CD14-positive monocyte (primary cell): ENCODE measurements at places on chromosomes 5 and 9.

DNA sequence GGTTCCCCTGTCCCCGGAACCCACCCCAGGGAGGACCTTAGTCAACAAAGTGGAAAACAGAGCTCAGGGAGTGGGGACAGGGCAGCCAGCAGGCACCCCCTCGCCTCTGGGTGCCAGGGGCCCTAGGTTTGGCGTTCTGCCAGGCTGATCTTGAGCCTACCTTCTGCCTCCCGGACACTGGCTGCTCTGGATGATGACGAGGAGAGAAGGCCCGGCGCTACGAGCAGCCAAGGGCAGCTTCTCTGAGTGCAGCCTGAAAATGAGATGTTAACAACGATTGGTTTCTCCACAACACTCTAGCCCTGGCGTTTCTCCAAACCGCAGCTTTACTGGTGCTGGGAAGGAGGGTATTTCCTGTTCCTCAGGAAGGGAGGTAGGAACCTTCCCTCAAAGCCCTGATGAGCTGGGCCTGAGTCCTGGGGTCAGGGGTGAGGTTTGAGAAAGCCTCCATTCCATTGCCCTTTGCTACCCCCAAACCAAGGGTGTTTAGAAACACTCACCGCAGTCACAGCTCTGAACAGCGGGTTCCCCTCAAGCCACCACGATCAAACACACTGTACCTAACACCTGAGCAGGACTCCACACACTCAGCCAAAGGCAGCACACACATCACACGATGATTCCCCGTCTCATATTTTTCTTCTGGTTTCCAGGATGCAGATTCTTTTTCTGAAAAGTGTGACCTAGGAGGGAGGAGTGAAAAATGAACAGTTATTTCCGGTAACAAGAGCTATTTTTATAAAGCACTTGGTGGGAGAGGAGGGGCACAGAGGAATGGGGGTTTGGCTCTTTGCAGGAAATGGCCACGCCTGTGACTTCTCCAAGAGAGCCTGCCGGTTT is at the start of gene STING1:
STING1 (minus strand) TSS at position 709 of the 840 bp plus-strand sequence. CDS start 1,054 bp downstream, outside the sequence.
- peak; percentile 84 for DNase-seq

DNA sequence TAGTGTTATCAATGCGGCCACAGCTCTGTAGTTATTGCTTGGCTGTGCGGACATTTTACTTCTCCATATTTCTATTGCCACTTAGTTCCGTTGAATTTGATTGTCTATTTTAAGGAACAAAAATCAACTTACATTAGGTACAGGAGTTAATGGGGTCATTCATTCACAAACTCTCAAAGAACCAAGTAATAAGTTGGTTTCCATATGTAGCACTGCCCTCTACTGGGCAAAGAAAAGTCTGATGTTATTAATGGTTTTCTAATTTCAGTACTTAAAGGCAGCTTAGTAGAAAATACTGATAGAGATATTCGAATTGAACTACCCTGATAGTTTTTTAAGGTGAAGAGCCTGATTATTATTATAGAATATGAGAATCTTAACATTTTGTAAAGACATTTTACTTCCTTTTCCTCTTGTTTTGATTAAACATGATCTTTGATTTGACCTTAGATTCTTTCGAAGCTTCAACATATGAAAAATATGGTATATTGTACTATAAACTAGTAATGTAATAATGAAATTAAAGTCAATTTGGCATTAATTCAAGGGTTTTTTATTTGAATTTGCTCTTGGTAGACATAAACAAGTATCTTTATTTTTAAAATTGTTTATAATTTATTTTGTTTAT is 119.5 kb upstream of the CTNND2 start:
- no peak for DNase-seq

- DNase-seq, result no peak
Measured at GRCh38 chr9:2127486-2127885, 112.3 kb downstream of the SMARCA2 start.

GRCh38 chr5:147512659-147513379 is 3.0 kb upstream of the DPYSL3 start:
- no peak for DNase-seq

GRCh38 chr9:95381221-95381620 is 63.7 kb upstream of the FANCC start:
- no peak for DNase-seq

- no peak for DNase-seq
Measured at GRCh38 chr5:36494841-36495601, 111.4 kb upstream of the SLC1A3 start.

GRCh38 chr9:36914212-36914577 is 119.9 kb downstream of the PAX5 start:
- no peak for DNase-seq

DNA sequence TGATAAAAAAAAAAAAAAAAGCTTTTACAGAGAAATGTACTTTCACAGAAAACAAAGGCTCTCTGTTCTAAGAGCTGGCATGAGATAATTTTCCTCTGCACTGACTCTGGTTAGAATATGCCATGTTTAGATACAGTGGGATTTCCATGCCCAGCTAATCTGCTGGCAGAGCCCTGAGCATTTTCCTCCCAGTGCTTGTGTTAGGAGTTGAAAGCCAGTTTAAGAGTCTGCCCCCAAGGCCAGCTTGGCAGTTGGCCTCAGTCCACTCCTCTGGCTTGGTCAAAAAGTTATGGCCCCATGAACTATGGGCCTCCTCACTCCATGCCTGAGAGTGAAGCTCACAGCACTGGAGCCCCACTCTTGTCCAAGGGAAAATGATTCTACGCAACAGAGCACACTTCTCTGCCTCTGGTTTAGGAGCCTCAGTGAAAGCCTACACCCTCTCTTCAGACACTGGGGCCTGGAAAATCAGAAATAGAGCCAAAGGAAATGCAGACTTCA is 21.9 kb downstream of the MOCS2 start:
- DNase-seq, result no peak

- DNase-seq, result no peak
Measured at GRCh38 chr9:132783006-132783405, 95.1 kb downstream of the AK8 start.

- DNase-seq, result no peak
Measured at GRCh38 chr5:66929281-66929680, 267.3 kb downstream of the CD180 start.

- no peak for DNase-seq
Measured at GRCh38 chr5:145978708-145979107, 42.3 kb downstream of the SH3RF2 start.

GRCh38 chr5:134091626-134092121 is 22.8 kb upstream of the TCF7 start:
- DNase-seq, result no peak

- DNase-seq, result no peak
Measured at GRCh38 chr5:143552680-143553079, 149.2 kb upstream of the NR3C1 start.

GRCh38 chr5:31639481-31640411 is 815 bp downstream of the PDZD2 start:
- DNase-seq, result no peak

GRCh38 chr5:99460701-99461100 is 531.9 kb upstream of the CHD1 start:
- no peak for DNase-seq

GRCh38 chr5:181112476-181112875 is 18.5 kb downstream of the OR2V1 start:
- no peak for DNase-seq

GRCh38 chr5:45622365-45622764 is 73.8 kb downstream of the HCN1 start:
- DNase-seq, result no peak

- DNase-seq, result no peak
Measured at GRCh38 chr9:69295872-69296552, 29.0 kb upstream of the ENTREP1 start.

GRCh38 chr9:76136986-76137385 is 246.5 kb downstream of the PCSK5 start:
- peak; percentile 47 for DNase-seq

DNA sequence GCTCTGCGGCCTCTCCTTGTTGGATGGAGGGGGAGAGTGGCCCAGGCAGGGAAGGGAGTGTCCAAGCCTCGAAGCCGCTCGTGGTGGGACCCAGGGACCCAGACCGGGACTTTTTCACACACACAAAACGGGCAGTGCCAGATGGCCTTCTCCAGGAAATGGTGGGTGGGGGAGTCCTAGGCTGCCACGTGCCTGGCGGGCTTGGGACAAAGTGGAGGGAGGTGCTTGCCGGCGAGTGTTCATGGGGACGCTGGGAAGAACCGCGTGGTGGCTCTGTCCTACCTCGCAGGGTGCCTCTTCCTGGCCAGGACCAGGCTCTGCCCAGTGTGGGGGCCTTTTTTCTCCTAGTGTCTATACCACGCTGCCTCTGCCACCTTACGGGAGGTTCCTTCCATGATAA is 155.0 kb upstream of the COL5A1 start:
- DNase-seq, result no peak

DNA sequence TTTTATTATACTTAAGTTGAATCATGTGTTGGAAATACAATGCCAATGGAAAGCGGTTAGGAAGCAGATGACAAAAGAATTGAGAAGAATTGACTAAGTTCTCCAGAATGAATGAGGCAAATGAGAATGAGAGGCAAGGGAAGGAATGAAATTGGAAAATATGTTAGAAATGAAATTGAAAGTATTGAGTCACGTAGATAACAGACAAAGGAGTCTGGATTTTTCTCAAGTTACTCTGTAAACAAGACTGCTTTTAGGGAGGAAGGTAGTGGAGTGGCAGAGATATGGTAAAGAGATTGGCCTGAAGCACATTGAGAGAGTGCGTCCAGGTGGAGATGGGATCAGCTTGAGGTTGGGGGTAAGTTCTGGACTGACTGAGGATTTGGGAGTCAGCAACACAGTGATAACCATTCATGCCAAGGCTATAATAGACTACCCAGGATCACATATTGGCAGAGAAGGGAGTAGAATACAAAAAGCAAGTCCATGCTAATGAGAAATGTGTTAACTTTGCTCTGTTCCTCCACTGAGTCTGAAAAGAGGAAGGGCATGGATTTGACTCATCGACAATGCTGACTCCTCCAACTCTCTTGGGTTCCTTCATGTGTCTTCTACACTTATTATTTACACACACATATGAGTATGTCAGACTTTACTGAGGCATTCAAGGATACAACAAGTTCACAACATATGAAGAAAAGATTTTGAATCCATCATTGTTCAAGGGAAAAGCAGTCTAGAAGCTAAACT is 814.2 kb upstream of the ZNF608 start:
- no peak for DNase-seq

DNA sequence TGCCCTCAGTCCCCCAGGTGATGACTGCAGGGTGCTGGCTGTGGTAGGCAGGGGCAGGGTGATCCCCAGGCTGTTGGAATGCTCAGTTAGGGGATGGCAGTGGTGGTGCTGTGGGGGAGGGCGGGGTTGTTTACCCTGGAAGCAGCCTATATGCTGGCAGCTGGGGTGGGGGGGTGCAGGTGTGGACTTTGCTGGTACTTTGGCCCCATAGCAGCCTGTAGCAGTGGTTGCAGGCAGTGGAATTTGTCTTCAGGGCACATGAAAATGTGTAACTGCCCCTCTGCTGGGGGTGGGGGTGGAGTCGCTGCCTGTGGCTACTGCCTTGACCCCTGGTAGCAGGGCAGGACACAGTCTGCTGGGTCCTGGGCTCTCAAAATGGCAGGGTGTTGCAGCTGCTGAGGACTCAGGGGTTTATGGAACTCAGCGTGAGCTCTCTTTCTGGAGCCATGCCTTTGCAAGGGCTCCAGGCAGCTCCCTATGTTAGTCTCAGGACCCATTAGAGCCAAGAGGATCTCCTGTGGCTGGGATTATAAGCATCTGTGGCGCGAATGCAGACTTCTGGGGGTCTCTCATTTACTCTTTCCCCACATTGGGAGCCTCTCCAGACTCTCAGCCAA is 65.0 kb downstream of the RMI1 start:
- no peak for DNase-seq

DNA sequence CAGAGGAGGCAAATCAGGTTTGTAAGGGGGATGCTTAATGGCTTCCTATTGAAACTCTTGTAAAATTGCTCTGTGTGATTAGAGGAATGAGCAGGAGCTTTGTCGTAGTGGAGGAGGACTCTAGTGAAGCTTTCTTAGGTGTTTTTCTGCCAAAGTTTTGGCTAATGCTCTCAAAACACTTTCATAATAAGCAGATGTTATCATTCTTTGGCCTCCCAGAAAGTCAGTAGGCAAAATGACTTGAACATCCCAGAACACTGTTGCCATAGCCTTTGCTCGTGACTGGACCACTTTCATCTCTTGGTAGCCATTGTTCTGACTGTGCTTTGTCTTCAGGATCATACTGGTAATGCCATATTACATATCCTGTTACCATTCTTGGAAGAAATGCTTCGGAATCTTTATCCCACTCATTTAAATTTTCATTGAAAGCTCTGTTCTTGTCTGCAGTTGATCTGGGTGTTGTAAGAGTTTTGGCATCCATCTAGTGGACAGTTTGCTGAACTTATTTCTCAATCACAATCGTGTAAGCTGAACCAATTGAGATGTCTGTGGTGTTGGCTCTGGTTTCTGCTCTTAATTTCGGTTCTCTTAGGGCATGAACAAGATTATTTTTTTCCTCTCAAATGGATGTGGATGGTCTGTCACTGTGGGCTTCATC is 187.6 kb downstream of the COMMD10 start:
- DNase-seq, result no peak

DNA sequence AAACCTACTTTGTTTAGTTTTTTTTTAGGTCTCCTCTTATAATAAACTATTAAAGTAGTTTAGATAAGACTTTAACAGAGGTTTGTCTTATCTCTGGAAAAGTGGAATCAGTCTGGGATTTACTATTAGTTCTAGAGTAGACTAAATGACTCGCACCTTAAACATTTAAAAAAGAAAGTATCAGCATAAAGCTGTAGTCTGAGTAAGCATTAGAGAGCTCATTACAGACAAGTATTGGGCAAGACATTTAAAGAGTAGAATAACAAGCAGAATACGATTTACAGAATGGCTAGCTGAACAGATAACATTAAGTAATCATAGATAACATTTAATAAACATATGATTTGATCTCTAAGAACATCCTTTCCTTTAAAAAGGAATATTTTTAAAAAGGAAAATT is 226.0 kb upstream of the DMAC1 start:
- no peak for DNase-seq
